Right ventricle myocardium inferior (tissue), 1 donor: ENCODE measurements at places on chromosomes 1 and 21. TPM values are rescaled to one million over a fixed set of nuclear protein-coding genes. Genes with fewer than 3 reads are reported as not detected.

TTC22 gene
- not detected for total RNA-seq

- peak; percentile 98 for DNase-seq
Observed at GRCh38 chr1:45303520-45304310, 23.0 kb upstream of the HPDL start.

ASTN1 gene
- 0.35 TPM for total RNA-seq

DNA sequence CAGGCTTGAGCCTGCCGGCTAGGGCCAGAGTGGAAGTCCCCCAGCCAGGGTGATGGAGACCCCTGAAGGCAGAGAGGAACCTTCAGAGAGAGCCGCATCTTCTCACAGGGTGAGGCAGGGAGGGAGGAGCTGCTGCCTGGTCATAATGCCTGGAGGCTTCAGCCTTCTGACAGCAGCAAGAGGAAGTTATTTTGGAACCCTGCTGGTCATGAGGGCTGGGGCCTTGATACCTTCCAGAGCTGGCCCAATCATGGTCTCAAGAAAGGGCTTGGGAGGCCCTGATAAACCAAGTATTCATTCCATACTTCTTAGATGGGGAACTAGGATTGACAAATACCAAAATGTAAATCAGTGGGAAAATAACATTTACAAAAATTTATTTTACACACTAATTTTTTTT is 26.6 kb upstream of the MPZL1 start:
- no peak for DNase-seq

DNA sequence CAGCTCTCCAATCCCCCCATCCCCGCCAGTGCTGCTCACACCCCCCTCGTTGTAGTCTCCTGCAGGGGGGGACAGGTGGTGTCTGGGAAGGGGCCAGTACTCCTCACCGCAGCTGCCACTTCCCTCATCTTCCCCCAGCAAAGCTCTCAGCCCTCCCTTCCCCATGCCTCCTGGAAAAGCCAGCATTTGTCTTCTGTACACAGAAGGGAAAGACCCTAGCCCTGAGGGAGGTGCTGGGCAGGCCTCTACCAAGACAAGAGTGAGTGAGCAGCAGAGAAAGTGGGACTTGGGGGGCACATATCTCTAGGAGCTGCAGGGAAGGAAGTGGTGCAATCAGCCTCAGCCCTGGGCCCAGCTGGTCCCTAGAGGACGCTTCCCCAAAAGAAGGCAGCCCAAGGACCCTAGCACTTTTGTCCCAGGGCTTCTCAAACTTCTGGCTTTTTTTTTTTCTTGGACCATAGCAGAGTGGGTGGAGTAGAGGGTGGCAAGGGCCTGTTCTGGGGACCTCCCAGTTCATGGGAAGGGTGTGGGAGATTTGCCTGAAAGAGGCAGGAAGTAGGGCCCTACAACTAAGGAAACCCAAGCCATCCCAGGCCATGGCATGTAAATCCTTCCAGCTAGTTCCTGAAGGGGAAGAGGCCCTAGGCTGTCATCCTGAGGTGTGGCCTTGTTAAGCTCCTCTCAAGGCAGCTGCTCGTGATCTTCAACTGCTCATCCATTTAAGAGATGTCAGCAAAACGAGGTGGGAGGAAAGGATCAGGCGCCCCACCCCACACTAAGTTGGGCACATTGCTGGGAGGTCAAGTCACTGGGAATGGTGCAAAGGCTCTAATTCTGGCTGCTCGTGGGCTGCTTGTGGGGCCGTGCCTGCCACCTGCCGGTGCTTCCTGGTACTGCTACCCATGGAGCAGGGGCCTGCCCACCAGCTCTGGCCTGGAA is 12.6 kb downstream of the ZC3H12A start:
- peak; percentile 90 for DNase-seq

- DNase-seq: no peak
Observed at GRCh38 chr1:71774705-71775104, 507.6 kb downstream of the NEGR1 start.

CLIC6 gene
- total RNA-seq: 6.8 TPM

FCRL5 gene
- total RNA-seq: not detected

LRRC71 gene
- total RNA-seq: not detected

GRCh38 chr1:54842963-54843362 is 41.8 kb upstream of the TTC22 start:
- DNase-seq: no peak

MIXL1 gene
- total RNA-seq: not detected

GPR161 gene
- 3.0 TPM for total RNA-seq

GRCh38 chr1:186634511-186634910 is 45.7 kb downstream of the PTGS2 start:
- DNase-seq: no peak

DNA sequence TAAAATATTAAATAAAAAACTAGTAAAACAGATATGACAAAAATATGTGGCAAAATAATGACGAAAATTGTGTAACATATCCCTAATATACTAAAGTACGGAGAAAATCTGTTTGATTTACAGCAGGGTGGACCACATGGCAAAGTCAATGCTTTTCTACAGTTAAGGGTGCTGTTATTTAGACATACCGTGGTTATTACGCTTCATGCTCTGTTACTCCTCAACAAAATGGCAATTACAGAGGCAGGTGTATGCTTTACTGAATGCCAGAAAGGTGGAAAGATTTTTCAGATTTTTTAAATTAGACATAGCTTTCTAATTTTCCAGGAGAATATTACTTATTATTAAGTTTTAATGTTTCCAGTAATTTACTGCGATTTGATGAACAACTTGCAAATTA is 343.9 kb upstream of the DPYD start:
- no peak for DNase-seq

DNA sequence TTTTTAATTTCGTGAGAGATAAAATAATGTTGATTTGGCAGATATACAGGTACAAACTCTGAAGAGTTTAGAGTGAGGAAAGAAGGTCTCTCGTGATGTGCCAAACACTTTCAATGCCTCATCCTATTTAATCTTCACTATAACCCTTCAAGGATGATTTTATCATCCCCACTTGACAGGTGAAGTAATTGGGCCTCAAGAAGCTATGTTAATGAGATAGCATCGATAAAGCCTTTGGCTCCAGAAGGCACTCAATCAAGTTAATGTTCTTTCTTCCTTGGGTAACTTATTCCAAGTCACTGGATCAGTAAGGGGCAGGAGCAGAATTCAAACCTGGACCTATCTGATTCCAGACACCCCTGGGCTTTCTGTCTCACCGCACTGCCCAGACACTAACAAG is 7.2 kb downstream of the LMOD1 start:
- no peak for DNase-seq

DNA sequence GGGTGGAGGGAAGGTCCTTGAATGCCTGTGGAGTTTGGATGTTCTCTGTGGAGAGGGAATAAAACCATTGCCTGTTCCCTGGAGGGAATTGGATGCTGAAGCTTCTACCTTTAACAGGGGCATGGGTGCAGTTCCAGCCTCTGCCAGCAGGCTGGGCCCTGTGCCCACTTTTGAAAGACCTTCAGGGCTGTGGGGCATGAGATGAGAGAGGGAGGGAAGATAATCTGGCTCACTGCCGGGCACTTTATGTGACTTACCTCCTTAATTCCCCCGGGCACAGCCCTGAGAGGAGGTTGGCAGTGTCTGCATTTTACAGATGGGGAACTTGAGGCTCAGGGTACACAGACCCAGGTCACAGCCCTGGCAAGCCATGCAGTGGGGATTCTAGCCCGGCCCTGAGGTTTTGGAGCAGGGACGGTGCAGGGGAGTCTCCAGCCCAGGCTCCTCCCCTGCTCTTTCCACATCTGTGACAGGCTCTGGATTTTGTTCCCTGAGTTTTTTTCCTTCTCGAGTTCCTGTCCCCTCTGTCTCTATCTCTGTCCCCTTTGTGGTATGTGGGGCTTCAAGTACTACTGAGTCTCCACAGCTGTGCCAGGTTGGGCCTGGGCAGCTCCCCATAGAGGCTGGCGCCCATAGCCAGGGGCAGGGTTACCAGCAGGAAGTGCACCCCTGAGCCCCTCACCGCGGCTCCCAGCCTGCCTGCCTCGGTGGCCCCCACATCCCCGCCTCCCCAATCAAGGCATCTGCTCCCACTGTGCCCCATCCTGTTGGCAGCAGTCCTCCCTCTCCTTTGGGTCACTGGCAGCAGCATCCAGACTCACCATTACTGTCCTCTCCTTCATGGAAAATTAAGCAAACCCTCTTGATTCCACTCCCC is 14.0 kb upstream of the THEMIS2 start:
- peak; percentile 89 for DNase-seq
